ENCODE measurements at places on chromosomes 5 and 9. TPM values are rescaled to one million over a fixed set of nuclear protein-coding genes. Genes with fewer than 3 reads are reported as not detected.

Gene ADAMTS19
- polyA plus RNA-seq: 15.9 TPM

Gene MYOT
- 246 TPM for polyA plus RNA-seq

Gene GPR21
- polyA plus RNA-seq: 0.20 TPM

Gene PCDHA9
- polyA plus RNA-seq: not detected

Gene GABRA6
- polyA plus RNA-seq: not detected

Gene N4BP3
- polyA plus RNA-seq: 17.1 TPM

Gene PCDH1
- 15.3 TPM for polyA plus RNA-seq

Gene BTNL9
- 6.6 TPM for polyA plus RNA-seq

Gene DAB2
- polyA plus RNA-seq: 93.1 TPM

Gene COQ4
- 28.1 TPM for polyA plus RNA-seq

Gene SLC6A7
- polyA plus RNA-seq: 0.75 TPM

Gene SSBP2
- 66.9 TPM for polyA plus RNA-seq

Gene SEMA6A
- polyA plus RNA-seq: 49.9 TPM

Gene ACTL7B
- not detected for polyA plus RNA-seq

Gene EQTN
- polyA plus RNA-seq: not detected

Gene FBP2
- polyA plus RNA-seq: 47.9 TPM

Gene SPATA31D4
- polyA plus RNA-seq: not detected

Gene TTC16
- polyA plus RNA-seq: not detected

Gene IL3
- polyA plus RNA-seq: not detected

Gene CDK5RAP2
- 54.8 TPM for polyA plus RNA-seq

Gene CCNI2
- polyA plus RNA-seq: 1.3 TPM

Gene ENTPD8
- polyA plus RNA-seq: 0.36 TPM

Gene TEX10
- 23.6 TPM for polyA plus RNA-seq

Gene SLC36A2
- 0.16 TPM for polyA plus RNA-seq

Gene SLC31A2
- 2.7 TPM for polyA plus RNA-seq

Gene OBP2B
- not detected for polyA plus RNA-seq

Gene HTR1A
- not detected for polyA plus RNA-seq

Gene SOHLH1
- 0.26 TPM for polyA plus RNA-seq

Gene CNTFR
- polyA plus RNA-seq: 98.6 TPM

Gene NDFIP1
- polyA plus RNA-seq: 74.9 TPM

Gene LCN1
- not detected for polyA plus RNA-seq

Gene KIF4B
- 0.14 TPM for polyA plus RNA-seq

Gene PAEP
- polyA plus RNA-seq: 0.32 TPM

Gene IRX1
- polyA plus RNA-seq: 28.1 TPM

Gene CDKN2A
- 0.31 TPM for polyA plus RNA-seq

Gene SPATA31A3
- not detected for polyA plus RNA-seq

Gene FAM169A
- polyA plus RNA-seq: 1.1 TPM

Gene HMCN2
- polyA plus RNA-seq: 10.1 TPM
